Effector CD8-positive, alpha-beta T cell (primary cell): ENCODE measurements at places on chromosomes 1 and 21.

GRCh38 chr1:26148887-26149286, 10.0 kb upstream of the FAM110D start:
- no peak for DNase-seq

DNA sequence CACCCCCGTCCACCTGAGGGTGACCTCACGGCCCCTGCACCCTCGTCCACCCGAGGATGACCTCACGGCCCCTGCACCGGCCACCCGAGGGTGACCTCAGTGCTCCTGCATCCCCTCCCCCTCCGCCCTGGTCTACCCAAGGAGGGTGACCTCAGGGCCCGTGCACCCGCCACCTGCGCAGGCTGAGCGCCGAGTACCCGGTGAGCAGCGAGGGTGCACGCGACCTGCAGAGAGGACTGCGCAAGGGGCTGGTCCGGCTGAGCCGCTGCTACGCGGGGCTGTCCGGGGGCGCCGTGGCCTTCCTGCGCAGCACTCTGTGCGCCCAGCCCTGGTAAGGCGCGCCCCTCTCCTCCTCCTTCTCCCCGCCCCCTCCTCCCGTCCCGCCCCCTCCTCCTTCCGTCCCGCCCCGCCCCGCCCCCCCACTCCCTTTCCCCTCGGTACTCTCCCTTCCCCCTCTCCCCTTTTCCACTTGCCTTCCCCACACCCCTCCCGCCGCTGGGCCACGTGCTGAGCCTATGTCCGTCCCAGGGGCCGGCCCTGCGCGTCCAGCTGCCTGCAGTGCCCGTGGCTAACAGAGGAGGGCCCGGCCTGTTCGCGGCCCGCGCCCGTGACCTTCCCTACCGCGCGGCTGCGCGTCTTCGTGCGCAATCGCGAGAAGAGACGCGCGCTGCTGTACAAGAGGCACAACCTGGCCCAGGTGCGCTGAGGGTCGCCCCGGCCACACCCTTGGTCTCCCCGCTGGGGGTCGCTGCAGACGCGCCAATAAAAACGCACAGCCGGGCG, 28.4 kb downstream of the TRIM11 start:
- peak; percentile 29 for DNase-seq

GRCh38 chr1:167602840-167603239, 27.2 kb upstream of the RCSD1 start:
- DNase-seq = no peak

- no peak for DNase-seq
Measured at GRCh38 chr1:82507011-82507410, 706.3 kb downstream of the ADGRL2 start.

GRCh38 chr1:85339656-85340399, 63.4 kb upstream of the BCL10 start:
- DNase-seq = no peak

DNA sequence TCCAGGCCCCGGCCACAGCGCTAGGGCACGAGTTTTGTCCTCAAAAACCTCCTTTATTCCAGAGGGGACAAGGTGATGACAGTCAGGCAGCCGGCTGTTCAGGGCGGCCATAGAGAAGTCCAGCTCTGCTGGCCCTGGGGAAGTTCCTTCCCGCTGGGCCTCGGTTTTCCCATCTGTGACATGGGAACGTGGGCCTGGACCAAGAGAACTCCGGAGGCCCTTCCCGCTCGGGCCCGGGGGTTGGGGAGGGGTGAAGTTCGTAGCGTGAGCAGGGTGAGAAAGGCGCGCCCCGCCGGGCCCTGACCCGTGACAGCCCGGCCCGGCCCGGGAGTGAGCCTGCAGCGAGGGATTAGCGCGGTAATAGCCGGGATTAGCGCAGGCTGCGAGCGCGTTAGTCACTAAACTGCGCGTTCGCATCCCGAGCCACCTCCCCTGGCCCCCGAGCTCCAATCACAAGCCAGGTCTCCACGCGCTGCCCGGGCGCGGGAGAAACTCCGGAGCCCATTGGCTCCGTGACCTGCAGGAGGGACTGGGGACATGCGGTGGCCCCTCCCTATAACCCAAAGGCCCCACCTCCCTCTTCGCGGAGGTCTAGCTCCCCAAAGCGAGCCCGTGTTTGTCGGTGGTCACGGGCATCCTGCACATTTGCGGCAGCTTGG, 29.8 kb upstream of the PADI2 start:
- no peak for DNase-seq

GRCh38 chr1:198276241-198276640, 119.4 kb downstream of the NEK7 start:
- no peak for DNase-seq

DNA sequence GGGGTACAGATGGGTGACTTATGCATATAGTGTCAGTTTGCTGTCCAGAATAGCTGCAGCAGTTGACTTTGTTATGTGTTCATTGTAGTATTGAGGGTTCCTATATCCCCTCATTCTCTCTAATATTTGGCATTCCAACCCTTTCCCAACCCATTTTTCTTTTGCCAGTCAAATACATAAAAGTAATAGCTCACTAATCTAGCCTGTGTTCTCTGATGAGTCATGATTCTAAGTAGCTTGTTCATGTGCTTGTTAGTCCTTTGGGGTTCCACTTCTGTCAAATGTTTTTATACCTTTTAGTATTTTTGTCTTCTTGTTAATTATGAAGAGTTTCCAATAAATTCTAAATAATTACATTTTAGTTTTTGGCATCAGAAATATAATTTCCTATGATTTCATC, 99.2 kb upstream of the MROH9 start:
- DNase-seq = no peak

GRCh38 chr1:37765916-37766664, 1.2 kb upstream of the EPHA10 start:
- DNase-seq = no peak

- DNase-seq = no peak
Measured at GRCh38 chr1:211811848-211812247, 18.7 kb downstream of the LPGAT1 start.

- DNase-seq = no peak
Measured at GRCh38 chr1:31987135-31987619, 26.5 kb upstream of the KHDRBS1 start.

- peak; percentile 47 for DNase-seq
Measured at GRCh38 chr1:209755926-209756614, at the start of gene TRAF3IP3. TRAF3IP3 (plus strand) TSS chr1:209756053; CDS start chr1:209760040, 3,987 bp downstream.

DNA sequence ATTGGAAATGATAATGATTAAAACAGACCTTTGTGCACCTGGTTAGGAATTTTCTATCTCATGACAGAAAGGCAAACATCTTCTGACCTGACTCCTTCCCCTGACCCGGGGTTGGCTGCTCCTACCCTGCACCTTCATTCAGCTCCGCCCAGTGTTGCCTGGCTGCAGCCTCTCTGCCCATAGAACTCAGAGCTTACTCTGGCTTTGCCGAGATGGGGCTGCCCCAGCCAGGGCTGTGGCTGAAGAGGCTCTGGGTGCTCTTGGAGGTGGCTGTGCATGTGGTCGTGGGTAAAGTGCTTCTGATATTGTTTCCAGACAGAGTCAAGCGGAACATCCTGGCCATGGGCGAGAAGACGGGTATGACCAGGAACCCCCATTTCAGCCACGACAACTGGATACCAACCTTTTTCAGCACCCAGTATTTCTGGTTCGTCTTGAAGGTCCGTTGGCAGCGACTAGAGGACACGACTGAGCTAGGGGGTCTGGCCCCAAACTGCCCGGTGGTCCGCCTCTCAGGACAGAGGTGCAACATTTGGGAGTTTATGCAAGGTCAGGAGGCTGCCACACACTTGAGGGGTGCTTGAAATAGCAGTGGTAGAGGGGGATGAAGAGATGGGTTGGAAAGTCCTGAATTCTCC, at the start of gene DIO1:
TSS of gene DIO1 (plus strand) at position 189 of the 638 bp plus-strand sequence. CDS start at position 213, 24 bp downstream.
- no peak for DNase-seq

DNA sequence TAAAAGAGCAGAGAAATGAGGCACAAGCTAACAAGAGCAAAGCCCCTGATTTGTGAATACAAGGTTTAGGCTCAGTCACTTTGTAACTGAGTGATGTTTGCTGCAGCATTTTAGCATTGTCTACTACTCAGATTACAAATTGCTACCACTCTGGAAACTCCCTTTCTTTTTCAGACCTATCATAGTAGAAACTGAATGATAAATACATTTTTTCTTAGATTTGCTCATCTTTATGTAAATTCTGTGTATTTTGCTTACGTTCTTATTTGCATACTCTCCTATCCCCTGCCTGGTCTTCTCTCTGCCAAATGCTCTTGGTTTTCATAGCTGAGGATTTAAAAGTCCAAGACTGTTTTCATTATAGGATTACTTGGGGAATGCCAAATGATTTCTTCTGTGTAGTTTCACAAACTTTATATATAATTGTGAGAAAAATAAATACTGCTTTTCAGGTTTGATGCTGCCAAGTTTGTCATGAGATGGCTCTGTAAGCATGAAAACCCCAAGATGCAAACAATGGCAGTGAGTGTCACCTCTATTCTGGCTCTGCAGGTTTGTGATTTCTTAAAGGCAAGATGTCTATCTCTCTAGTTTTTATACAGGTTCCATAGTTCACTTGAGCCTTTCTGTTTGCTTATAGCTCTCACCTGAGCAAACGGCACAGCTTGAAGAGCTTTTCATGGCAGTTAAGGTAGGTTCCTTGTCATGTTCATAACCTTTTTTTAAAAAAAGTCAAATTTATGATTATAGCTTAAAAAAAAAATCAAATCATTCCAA, 24.7 kb downstream of the ZYG11A start:
- DNase-seq = no peak

DNA sequence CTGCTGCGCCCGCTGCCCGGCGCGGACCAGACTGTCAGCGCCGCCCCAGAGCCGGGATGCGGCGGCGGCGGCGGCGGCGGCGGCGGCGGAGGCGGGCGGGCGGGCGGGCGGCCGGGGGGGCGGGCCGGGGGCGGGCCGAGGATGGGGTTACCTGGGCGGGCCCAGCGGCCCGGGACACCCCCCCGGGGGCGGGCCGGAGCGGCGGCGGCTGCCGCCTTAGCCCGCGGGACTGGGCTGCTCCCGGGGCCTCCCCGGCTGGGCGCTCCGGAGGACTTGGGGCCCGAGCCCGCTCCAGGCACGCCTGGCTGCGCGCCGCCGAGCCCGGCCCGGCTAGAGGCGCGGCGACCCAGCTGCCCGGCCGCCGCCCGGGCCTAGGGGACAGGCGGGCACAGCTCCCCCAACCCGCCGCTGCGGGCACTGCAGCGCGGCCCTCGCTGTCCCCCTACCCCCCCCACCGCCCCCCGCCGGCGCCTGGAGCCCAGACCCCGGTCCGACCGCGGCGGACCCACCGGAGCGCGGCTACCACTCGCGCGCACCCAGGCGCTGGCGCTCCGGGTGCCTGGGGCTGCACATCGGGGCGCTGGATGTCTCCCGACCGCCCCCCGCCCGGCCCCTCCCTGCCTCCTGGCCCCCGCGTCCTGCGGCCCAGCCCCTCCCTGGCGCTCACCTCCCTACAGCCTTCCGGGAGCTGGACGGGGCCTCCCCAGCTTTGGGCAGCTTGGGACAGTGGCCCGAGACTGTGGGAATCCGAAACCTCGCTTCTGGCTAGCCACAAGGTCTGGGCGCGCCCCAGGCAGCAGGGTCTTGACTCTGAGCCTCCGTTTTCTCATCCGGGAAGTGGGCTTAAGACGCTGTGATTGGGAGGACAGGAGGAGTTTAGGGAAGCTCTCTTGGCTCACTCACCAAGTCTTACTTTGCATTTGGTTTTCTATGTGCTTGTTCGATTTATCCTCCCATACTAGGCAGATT, at the start of gene WNT4:
TSS of gene WNT4 (minus strand) at position 33 of the 969 bp plus-strand sequence. CDS start 175 bp downstream, outside the sequence.
- DNase-seq = no peak

- DNase-seq = no peak
Measured at GRCh38 chr1:38131024-38131585, 84.5 kb upstream of the POU3F1 start.
